ENCODE measurements at places on chromosomes 6 and 20.

DNA sequence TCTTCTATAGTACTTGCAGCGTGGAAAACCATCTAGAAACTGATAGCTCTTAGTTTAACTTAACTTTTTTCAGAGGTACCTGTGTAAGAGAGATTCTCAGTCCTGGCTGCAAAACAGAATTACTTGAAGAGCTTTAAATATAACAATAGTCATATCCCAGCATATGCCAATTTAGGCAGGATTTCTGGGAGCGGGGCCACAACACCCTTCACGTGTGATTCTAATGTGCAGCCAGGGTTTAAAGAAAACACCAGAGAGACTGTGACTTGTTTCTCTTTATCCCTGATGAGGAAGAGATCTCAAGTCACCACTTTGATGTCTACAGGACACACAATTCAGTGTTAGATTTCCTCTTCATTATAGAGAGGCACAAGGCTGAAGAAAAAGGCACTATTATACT, 103.7 kb downstream of the PDSS2 start:
- DNase-seq, result no peak

GRCh38 chr6:36340618-36341454, 4.1 kb upstream of the BNIP5 start:
- DNase-seq, result peak; percentile 66

DNA sequence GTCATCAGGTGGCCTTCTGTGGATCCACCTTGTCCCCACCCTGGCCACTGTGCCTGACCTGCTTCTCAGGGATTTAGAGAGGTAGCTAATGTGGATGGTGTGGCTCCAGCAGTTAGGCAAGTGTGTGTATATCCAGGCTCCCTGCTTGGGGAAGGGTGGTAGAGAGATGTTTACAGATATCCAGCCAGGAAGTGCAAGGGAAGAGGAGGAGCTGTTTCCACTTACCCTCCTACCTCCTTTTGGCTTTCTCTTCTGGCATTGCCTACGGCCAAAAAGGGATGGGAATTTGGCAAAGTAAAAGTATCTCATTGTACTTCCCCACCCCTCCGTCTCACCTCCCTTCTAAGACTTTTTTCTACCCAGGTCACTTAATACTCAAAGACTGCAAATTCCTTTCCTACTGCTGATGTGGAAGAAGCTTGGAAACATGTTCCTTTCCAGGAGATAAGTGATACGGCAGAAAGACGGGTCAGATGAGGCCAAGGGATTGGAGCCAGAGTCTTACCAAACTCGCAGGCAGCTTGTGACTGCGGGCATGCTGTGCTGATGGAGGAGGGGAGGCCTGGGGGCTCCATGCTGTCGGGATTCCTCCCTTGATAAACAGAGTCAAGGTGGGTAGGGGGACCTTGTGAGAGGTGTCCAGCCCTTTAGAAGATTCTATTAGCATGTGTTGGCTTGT, 253.4 kb downstream of the PRL start:
- DNase-seq, result no peak

DNA sequence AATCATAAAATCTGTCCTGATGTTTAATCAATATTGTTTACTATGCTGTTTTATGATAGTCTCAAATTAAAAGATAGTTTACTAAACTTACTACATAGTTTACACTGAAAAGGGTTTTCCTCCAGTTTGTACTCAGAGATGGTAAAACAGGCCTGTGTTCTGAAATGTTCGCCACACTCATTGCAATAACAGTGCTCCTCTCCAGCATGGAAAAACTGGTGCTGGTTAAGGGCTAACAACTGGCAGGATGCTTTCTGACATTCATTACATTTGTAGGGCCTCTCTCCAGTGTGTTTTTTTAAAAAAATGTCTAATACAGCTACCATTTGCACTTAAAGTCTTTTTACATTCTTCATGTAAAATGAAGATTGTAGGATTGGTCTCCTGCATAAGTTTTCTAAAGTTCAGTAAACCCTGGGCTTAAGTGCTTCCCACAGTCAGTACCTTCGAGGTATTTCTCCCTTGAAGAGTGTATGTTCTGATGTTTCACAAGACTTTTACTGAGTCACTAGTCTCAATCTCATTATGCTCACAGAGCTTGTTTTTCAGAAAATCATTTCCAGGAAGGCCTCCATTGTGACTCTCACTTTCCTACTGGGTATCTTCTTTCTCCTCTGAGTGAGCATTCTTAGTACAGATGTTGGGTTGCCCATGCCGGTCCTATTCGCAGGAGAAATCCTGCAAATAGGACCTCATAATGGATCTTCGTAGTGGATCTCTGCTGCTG, 8.7 kb upstream of the ZSCAN12 start:
- no peak for DNase-seq

DNA sequence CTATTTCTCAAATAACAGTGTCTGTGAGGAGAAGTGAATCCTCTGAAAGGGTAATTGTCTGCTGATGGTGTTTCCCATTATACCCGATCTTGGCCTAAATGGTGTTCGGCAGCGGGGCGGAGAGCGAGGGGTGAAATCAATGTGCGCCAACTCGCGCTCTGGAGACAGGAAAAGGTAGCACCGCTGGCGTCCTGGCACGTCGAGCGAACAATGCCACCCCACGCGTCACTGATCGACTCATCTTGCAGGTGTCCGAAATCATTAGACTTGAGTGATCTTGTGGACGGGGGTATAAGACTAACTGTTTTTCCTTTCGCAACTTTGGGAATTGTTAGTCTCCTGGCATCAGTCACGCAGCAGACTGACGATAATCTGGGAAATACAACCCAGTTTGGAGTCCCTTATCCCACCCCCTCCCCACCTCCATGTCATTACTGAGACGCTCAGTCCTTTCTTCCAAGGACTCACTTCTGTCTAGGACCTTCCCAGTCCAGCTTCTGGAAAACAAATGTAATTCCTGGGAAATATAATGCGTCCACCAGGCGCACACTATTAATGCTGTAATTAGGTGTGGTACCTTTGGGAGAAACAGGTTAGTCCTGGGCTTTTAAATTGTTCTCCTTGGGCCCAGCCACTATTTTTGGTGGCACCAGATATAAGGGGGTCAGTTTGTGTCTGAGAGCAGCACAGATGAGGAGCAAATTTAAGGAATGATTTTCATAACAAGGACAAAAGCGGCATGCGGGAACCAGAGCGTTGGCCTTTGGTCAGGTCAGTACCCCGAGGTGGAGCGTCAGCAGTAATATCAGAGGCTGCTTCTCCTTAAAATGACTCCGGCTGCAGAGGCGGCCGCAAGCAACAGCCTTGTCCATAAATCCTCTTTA, 2.3 kb downstream of the LINC00237 start:
- no peak for DNase-seq

GRCh38 chr6:32050562-32050961, 12.3 kb downstream of the CYP21A2 start:
- no peak for DNase-seq

DNA sequence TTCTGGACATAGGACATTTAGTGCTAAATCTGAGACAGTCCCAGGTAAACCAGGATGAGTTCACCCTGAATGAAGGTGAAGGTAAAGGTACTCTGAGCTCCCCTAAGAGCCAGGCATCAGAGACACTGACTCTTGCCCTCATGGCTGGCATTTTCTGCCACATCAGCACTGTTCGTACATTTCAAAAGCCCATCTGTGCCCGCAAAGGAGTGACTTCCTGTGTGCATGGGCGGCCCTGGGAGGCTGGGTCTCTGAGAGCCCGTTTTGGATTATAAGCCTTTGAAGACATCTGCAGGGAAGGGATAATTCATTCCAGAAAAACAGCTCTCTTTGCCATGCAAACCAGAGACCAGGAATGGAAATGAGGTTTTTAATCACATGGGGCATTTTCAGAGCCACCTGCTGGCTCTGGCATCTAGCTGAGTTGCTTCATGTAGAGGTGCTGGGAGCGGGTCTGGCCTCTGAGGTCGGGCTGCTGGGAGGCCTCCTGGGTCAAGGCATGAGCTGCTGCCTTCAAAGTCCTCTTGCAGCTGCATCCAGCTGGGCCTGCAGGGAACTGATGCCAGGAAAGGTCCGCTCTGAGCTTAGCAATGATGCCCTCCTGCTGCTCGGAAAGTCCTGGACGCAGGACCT, 348.3 kb downstream of the DHX35 start:
- DNase-seq, result no peak

- DNase-seq, result no peak
Observed at GRCh38 chr20:44464514-44464913, 11.2 kb upstream of the TTPAL start.

- DNase-seq, result no peak
Observed at GRCh38 chr20:17556837-17557674, 12.8 kb upstream of the DSTN start.

GRCh38 chr6:123524781-123525180, 112.0 kb downstream of the TRDN start:
- no peak for DNase-seq

GRCh38 chr6:37210313-37210968, 40.5 kb downstream of the PIM1 start:
- DNase-seq, result peak; percentile 64

GRCh38 chr6:154653853-154654252, 79.4 kb upstream of the SCAF8 start:
- no peak for DNase-seq

GRCh38 chr6:16239798-16240123, 1.4 kb downstream of the GMPR start:
- DNase-seq, result no peak

GRCh38 chr6:6458172-6458571, 130.3 kb upstream of the LY86 start:
- DNase-seq, result no peak

DNA sequence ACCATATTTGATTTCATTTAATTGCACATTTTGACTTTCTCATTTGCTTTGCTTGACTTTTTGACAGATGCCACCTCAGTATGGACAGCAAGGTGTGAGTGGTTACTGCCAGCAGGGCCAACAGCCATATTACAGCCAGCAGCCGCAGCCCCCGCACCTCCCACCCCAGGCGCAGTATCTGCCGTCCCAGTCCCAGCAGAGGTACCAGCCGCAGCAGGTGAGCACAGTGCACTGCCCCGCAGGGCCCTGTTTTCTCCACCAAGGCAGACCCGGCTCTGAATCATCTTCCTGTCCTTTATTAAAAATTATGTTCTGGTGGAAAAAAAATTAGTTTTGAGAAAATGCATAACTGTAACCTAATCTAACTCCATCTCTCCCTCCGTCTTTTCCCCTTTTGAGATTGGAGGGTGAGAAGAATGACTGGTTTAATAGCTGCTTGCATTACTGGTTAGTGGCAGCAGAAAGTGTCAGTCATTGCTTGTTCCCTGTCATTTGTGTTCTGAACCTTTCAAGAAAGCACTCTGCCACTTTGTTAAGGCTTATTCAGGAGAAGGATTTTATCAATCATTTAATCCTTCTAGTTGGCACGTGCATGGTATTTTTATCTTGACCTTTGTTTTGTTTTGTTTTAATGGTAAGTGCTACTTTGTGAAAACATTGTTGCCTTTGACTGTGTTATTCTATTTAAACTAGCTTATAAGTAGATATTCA, 124.3 kb downstream of the ARID1B start:
- DNase-seq, result no peak

GRCh38 chr6:79494841-79495240, 42.4 kb downstream of the LCA5 start:
- no peak for DNase-seq

DNA sequence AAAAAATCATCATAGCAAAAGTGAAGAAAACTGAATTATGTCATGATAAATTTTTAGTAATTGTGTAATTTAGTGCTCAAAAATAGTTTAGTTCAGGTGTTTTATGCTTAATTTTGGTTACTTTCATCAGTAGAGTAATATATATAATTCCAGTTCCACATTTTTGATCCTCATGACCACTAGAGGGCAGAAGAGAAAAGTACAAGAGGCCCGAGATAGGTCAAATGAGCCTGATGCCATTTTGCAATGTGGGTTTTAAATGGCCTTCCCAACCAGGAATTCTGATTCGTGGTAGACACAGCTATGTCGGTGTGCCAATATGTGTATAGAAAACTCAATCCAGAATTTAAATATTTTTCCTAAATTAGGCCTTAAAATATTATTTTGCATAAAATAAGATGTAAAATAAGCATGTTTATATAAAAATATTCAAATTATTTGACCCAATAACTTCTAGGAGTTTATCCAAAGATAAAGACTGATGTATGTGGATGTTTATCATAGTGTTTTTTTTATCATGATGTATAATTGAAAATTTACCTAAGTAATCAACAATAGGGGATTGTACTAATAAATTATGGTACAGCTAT, 159.7 kb upstream of the RPS6KA2 start:
- DNase-seq, result no peak

DNA sequence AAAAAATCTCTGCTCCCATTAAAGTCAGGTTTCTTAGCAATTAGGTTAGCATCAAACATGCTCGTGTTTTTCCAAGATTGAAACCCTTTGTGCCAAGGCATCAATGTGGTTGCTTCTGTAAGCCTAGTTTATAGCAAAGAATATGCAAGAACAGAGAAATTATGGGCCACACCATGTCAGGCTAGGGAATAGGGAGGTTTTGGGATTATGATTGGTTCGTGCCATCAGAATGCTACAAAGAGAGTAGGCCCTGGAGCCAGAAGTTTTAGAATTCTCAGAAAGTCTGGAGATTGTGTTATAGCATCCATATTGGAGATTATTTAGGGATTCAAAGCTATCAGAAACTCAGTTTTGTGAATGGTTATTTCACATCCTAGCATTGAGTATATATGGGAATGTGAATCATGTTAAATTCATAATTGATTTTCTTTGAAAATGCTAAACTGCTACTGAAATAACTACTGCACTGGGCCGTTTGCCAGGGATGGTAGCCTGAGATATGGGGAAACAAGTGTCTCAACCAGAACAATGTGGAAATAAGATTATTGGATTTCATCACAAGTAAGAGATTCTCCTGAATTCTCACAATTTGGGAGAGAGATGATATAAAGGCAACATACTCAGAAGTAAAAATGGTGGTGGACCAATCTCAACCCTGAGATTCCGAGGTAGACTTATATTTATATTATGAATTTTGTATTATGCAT, 45.3 kb downstream of the ZNF292 start:
- no peak for DNase-seq

DNA sequence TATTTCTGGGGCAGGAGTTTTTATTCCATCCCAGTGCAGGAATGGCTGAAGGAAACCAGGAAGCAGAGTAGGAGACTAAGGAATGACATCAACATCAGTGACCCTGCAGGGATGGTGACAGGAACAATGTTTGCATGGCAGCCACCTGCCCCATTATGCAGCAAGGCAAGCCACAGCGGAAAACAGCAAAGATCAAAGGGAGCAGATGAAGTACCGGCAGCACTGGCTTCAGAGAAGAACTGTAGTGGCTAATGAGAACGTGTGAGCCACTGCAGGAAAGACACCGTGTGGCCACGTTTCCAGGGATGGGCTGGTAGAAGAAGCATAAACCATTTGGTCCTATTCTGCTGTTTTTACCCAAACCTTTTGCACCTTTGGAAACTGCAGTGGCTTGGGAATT, 52.9 kb upstream of the TAB2 start:
- DNase-seq, result no peak

Data from nucleus accumbens (tissue), 56 donors.